Small intestine (tissue), 16 donors: ENCODE measurements at places on chromosomes 1 and 21.

GRCh38 chr1:97721221-97721620 is 199.6 kb downstream of the DPYD start:
- DNase-seq = no peak

DNA sequence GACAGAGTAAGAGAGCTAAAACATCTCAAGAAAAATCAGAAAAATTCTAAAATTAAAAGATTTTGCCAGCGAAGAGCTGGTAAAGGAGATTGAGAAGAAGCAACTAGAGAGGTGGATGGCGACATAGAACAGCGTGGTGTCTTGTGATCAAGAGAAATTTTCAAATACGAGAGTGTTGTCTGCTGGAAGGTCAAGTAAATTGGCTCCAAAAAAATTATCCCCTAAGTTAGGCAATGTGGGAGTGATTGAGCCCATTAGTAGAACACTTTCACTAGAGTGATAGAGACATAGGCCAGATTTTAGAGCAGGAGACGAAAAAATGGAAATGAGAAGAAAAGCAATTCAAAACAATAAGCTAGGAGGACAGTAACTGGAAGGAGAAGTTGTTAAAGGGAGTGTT is 94.3 kb upstream of the MPC2 start:
- no peak for DNase-seq

DNA sequence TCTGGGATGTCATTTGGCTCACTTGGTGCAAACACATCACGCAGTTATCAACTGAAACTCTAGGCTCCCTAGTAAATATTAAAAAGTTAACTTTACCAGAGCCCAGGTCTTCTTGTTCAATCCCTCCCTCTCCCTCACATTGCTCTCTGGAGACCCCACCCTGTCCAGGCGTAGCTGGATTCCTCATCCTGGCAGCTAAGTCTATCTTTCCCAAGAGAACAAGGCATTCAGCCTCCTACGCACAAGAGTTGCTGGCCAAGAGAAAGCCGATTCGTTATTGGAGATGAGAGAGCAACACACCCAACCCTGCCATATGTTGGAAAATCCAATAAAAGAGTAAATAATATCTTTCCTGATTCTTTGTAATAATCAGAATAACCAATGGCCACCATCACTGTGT is 117.9 kb downstream of the SLC30A10 start:
- no peak for DNase-seq

DNA sequence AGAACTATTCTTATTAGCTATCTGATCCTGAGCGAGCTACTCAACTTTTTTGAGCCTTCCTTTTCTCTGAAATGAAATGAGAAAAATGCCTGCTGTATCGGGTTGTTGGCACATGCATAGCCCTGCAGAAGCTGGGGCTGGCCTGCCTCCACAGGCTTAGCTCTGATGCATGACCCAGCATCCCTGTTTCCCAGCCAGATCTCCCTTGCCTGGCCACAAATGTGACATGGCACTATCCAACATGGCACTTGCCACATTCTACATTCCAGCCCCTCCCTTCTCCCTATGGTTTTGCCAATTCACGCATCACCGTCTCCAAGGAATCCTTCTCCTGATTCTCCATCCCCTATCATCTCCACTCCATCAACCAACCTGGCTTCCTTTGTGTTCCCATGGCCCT is 13.8 kb downstream of the RNU5D-1 start:
- no peak for DNase-seq

- peak; percentile 83 for DNase-seq
Observed at GRCh38 chr21:34522284-34522683, 10.3 kb upstream of the KCNE1 start.

GRCh38 chr1:185257950-185258208 is 59.2 kb downstream of the IVNS1ABP start:
- no peak for DNase-seq

- no peak for DNase-seq
Observed at GRCh38 chr1:19511116-19511515, 25.8 kb upstream of the CAPZB start.

DNA sequence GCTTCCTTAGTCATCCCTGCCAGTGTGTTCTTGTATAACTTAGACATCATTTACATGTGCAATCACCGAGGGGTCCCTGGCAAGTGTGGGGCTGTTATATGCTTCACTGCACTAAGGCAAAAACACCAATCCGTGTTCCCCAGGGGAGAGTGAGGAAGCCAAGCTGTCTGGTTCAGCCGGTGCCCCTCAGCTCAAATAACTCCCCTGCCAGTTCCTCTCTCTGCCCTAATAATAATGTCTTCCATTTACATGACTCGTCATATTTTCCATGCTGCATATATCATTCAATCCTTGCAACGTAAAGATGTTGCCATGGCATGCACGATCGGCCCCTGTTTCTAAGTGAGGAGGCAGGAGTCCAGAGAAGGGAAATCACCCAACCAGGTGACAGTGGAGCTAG is 24.4 kb upstream of the NDC1 start:
- DNase-seq = no peak

- DNase-seq = peak; percentile 28
Observed at GRCh38 chr1:196148367-196148970, 459.8 kb downstream of the KCNT2 start.

DNA sequence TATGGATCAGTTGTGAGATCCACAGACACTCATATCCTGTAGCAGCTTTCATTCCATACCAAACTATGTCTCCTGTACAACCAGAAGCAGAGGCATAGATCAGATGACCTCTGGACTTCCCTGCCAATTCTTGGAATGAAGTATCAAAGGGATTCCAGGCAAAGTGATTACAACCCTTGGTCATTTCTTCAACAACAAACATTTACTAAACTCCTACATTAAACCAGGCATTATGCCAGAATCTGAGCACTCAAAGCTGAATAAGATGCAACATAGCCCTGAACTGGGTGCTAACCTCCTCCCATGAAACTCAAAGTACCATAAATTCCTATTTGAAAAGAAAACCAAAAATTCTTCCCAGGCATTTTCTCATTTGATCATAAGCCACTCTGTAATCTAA is 121.2 kb upstream of the SGIP1 start:
- no peak for DNase-seq

- DNase-seq = peak; percentile 77
Observed at GRCh38 chr1:111592389-111593361, 26.9 kb upstream of the RAP1A start.

- DNase-seq = no peak
Observed at GRCh38 chr1:164689672-164690511, 130.9 kb downstream of the PBX1 start.

- no peak for DNase-seq
Observed at GRCh38 chr1:4422504-4423289, 231.7 kb upstream of the AJAP1 start.

DNA sequence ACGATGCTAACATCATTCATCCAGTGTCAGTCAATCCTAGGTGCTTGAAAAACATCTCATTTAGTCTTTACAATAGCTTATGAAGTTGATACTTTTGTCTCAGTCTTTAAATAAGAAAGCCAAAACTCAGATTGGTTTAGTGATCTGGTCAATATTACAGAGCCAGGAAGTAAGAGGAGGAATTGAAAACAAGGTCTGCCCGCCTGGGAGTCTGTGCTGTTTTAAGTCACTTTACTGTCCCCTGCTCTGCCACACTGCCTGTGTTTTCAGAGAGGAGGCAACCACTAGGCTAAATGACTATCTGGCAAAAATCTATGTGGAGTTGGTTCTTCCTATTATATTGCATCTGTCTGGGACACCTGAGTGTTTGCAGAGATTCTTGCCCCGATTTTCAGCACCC is 62.3 kb downstream of the ST6GALNAC3 start:
- DNase-seq = no peak

DNA sequence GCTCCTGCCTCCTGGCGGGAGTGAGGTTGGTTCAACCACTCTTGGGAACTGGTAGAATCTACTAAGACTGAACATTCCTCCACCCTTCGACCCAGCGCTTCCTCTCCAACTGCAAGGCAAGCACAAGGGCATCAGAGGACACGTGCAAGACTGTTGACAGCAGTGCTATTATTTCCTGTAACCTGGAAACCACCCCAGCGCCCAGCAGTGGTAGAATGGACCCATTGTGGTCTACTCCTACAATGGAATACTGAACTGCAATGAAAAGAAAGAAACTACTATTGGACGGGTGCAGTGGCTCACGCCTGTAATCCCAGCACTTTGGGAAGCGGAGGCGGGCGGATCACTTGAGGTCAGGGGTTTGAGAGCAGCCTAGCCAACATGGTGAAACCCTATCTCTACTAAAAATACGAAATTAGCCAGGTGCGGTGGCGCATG is 33.0 kb upstream of the TARDBP start:
- peak; percentile 62 for DNase-seq

DNA sequence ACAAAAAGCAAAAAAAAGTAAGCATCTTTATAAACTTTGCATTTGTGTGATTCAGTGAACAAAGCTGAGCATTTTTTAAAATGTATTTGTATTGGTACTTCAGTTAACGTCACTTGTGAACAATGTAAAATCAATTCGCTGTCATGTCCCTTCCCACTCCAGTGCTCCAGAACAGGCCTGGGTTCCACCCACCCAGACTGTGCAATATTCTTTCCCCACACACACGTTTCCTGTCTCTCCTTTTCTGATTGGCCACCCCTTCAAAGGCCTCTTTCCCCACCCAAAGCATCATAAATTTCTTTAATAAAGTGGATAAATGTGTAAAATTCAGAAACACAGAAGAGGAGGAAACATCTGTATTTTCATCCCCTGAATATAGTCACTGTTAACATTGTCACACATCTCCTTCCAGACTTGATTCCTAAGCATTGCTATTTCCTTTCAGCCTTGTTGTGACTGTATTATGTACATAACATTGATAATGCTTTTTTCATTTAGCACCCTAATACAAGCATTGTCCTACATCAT is 12.0 kb downstream of the CLEC20A start:
- no peak for DNase-seq

DNA sequence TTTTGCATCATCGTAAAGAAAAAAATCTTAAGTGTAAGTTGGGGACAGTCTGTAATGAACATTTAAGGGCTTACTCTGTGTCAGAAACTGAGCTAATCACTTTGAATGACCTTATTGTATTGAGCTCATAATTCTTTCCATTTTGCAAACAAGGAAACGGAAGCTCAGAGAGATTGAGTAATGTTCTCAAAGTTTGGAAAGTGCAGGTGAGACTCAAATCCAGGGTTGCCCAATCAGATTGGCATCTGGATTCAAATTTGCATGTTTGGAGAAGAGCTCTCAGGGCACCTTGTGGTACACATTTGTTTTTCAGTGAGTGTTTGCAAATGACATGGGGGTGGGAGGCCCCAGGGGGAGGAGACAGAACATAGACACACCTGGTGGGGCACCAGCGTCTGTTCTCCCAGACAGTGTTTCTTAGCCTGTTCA is 8.0 kb downstream of the ALPL start:
- DNase-seq = no peak

DNA sequence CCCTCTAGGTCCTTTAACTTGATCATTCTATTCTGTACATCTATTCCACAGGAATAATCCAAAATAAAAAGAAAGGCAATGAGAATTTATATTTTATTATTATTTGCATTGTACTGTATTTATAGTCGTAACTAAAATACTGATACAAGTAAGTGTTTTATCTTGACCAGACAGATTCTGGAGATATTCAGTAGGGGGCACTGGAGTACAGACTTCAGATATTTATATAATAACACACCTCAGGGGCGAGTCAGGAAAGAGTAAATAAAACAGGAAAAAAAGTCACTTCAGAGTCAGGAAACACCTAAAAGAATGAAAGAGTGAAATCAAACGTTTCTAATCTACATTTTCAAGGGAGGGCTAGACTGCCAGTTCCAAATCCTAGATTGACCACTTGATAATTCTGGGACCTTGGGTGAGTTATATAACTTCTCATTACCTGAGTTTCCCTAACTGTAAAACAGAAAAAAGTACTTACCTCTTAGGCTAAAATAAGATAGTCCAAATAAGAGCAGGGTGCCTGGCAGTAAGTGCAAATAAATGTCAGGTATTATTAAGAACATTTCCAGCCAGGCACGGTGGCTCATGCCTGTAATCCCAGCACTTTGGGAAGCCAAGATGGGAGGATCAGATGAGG is 31.1 kb upstream of the MTF1 start:
- DNase-seq = peak; percentile 52

DNA sequence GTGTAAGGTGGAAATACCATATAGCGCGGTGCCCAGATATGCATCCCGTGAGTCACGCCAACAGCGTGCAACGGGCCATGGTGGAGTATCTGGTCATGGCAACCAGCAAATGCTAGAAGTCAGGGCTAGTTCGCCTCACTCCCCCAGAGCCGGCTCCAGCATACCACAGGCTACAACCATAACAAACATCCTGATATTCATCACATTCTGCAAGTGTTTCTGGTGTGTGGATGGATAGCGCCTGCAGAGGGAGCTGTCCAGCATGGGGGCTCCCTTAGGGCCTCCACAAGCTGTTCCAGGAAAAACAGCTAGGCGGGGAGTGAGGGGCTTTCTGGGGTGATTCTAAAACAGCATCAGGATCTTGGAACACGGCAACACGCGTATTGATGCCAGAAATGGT is 6.8 kb downstream of the C1orf198 start:
- no peak for DNase-seq

GRCh38 chr21:42855937-42856335 is 23.4 kb downstream of the WDR4 start:
- DNase-seq = no peak

DNA sequence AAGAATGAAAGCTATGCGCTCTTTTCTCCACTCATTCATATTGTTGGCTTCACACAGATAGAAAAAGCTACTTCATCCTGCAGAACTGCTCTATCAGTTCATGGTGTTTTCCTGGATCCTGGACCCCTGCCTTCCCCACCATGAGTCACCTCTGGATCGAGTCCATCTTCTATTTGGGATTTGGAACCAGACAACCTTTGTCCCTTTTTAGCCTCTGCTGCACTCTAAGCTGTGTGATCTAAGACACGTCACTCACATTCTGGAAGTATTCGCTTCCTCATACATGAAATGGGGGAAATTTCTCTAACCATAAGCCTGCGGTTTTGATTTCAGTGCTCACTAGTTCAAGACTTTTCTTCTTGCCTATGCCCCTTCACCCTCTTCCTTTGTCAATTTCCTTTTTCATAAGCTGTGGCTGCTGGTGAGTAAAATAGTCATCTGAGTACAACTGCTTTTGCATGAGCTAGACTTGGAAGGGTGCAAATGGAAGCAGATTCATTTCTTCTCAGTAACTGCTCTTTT is 14.1 kb upstream of the DEGS1 start:
- peak; percentile 50 for DNase-seq

- DNase-seq = no peak
Observed at GRCh38 chr1:203676455-203676854, 49.8 kb downstream of the ATP2B4 start.

GRCh38 chr1:230501849-230502248 is 75.7 kb upstream of the PGBD5 start:
- peak; percentile 78 for DNase-seq

DNA sequence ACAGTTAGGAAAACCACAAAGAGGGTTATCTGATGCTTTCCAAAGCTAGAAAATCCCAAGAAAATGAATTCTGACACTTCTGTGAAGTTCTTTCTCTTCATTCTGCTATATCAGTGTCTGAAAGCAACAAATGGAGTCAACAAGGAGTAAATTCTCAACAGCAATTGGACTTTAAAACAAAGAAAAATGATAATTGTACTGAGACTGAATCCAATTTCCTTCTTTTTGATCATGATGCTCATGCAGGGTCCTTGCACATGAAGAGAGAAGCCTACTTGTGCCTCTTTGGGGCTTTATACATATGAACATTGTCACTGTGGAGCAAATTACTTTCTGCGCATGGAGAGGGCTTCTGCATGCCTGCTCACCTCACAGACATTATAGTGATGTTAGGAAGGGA is at the start of gene OR10J5:
Gene OR10J5 (minus strand): TSS at position 101 of the 400 bp plus-strand sequence. CDS start 0 bp downstream, at position 101.
- DNase-seq = no peak

- no peak for DNase-seq
Observed at GRCh38 chr1:243946946-243947345, 96.9 kb upstream of the AKT3 start.
